ENCODE measurements at places on chromosomes 5 and 9.
A peak's percentile ranks its signal among the peaks of the same experiment; 100 is the strongest.

GRCh38 chr5:111641533-111642233, 115.3 kb downstream of the NREP start:
- peak; percentile 49 for DNase-seq

DNA sequence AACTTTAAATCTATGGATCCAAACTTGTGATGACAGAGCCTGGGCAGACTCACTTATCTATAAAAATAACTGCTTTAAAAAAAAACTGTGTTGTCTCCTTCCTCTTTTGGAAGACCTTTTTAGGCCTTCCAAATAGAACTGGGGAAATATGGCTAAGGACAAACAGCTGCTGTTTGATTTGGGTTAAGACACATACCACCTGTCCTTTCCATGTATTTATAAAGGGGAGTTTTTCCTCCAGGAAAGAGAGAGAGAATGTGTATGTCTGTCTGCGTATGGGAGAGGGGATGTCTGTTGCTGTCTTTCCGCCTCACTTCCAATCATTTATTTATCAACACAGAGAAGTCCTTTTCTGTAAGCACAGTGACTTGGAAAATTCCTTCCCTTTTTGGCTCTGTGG, 2.8 kb downstream of the ARHGEF37 start:
- no peak for DNase-seq

GRCh38 chr9:32487981-32488380, 38.0 kb downstream of the RIGI start:
- no peak for DNase-seq

GRCh38 chr5:150180241-150181026, 9.4 kb upstream of the SLC6A7 start:
- no peak for DNase-seq

DNA sequence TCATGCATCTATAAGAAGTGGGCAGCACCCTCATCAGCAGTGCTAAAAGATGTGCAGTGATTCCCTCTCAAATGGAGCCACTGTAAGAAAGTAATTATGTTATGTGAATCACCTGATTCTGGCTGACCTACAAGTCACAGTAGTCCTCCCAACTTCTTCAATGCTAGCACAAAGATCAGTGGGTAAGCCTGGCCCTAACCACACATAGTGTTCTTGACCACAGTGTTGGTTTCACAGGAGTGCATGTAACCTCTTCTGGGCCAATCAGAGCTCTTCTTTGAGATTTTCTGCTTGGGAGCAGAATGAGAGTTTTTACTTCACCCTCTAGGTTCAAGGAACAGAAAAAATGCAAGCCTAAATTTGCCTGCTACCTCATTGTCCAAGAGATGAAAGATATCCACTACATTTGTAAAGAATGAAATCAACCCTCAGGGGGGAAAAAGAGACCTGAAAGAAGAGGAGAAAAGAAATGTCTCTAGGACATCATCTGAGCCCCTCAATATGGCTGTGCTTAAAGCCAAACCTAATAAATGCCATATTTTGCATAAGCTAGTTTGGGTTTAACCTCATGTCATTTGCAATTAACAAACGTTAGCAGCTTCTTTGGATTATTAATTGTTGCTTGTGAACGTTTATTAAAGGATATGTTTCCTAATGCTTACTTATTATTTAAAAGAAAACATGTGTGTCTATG, 65.3 kb upstream of the ADRB2 start:
- DNase-seq: no peak

DNA sequence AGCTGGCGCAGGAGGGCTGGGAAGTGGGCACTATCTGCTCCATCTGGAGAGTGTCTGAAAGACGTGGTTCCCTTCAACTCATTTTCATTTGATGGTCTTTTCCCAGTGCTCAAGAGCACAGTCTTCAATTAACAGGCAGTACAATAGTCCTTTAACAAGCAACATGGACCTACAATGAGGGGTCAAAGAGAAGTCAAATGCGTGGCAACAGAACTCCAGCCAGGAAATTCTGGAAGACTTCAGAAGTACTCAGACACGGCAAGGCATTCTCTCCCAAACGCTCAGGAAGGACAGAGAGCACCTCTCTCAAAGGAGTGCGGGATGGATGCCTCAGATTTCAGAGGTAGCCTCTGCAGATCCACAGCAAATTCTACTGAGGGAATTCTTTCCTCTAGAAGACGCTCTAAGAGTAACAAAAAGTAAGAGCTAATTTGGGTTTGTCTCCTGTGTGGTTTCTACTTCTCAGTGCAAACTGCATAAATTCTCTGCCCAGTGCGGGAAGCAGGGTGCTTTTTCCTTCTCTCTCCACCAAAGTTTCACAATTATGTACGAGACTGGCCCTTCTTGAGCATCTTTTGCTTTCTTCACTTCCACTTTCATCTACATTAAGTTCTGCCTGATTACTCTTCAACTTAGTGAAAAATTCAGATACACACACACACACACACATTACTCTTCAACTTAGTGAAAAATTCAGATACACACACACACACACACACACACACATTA, 56.4 kb downstream of the LHFPL2 start:
- no peak for DNase-seq

DNA sequence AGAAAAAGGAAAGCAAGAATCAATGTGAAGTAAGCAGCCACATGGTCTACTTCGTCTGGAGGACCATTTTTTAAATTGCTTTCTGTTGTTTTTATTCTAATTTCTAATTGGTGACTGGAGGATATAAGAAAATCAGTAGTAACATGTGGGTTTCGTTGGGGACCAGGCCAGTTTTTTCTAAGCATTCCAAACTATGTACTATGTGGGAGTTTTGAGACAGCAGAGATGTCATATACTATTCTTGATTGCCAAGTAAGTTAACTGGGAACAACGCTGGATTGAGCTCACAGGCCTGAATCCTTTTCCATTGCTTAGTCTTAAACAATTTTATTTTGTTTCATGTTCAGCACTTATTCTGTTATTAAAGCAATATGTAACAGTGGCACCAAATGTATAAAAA, 225.7 kb downstream of the TMEM167A start:
- no peak for DNase-seq

GRCh38 chr5:3186736-3187405, 408.8 kb upstream of the IRX1 start:
- no peak for DNase-seq

DNA sequence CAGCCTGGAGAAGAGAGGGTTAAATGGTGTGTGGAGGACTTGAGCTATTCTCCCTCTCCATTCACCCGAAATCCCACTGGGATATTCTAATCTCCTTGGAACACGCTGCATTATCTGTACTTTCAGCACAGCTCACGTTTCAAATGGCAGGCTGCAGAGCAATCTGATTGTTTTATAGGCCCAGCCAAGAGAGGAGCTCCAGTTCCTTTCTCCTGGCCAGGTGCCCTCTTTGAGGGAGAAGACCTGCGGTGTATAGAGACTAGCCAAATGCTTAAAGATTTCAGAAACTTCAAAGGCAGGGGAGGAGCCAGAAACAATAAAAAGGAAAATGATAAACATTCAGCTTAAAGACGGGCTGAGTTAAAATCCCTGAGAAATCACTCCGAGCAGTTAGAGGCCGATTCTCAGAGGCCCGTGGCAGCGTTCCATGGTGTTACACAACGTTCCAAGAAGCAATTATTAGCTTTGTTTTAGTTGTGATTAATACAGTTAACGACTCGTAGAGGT, 564.0 kb upstream of the KLF4 start:
- peak; percentile 28 for DNase-seq

GRCh38 chr9:4566806-4567205, 76.5 kb downstream of the SLC1A1 start:
- DNase-seq: no peak

- no peak for DNase-seq
Measured at GRCh38 chr9:114412048-114412683, 24.4 kb upstream of the AKNA start.

GRCh38 chr9:126419475-126419874, 92.8 kb downstream of the MVB12B start:
- DNase-seq: no peak
